Suppressor macrophage treated with lipopolysaccharide for 1 hour (primary cell): ENCODE measurements at places on chromosomes 13 and 19.
A peak's percentile ranks its signal among the peaks of the same experiment; 100 is the strongest.

DNA sequence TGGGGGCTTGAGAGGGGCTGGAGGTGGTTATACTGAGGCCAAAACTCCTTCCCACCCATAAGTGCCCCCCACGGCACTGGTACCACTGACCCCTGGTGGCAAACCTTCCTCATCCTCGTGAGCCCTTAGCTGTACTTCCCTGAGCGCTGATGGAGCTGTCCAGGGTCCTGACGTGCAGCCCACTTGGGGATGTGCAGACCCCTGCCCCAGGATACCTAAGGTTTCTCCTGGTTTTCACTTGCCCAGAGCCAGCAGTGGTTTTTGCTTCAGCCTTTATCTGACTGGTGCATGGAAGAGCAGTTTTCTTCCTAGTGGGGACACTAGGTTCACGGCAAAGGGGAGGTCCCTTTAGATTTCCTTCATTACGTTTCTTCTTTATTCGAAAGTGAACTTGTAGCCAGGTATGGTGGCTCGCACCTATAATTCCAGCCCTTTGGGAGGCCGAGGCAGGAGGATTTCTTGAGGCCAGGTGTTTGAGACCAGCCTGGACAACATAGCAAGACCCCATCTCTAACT lies 28.7 kb upstream of the KCTD15 start:
- DNase-seq: peak; percentile 42

DNA sequence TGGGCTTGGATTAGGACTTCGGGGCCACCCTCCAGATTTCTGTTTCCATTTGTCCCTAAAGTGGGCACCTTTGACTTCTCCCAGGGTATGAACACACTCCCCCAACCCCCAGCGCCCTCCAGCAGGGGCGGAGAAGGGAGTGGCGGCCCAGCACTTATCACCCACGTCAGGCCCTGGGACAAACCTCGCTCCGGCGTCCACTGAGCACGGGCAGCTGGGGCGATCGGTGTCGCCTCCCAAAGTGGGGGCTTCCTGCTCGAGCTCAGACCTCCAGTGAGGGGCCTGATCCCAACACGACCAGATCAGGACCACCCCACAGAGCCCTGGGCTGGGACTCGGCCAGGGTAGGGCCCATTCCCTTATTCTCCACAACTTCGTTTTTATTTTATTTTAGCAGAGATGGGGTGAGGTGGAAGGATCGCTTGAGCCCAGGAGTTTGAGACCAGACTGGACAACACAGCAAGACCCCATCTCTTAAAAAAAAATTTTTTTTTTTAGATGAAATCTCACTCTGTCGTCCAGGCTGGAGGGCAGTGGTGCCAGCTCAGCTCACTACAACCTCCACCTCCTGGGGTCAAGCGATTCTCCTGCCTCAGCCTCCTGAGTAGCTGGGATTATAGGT lies 3.7 kb upstream of the TCF3 start:
- DNase-seq: no peak

DNA sequence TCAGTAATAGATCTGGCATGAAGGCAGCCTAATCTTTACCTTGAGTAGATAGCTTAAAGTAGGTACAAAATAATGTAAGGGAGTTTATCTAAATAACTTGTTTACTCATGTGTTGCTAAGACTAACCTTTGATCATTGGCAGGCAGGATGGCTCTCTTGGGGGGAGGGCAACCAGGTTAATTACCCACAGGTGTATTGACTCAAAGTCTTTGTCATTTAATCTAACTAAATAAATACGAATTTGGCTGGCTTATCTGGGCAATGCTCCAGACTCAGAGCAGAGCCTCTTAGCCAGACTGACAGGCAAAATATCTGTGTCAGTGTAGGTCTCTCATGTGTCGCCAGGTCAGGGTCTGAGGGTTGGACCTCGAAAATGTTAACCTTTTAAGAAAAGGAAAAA lies 283.4 kb upstream of the KLHL1 start:
- no peak for DNase-seq

DNA sequence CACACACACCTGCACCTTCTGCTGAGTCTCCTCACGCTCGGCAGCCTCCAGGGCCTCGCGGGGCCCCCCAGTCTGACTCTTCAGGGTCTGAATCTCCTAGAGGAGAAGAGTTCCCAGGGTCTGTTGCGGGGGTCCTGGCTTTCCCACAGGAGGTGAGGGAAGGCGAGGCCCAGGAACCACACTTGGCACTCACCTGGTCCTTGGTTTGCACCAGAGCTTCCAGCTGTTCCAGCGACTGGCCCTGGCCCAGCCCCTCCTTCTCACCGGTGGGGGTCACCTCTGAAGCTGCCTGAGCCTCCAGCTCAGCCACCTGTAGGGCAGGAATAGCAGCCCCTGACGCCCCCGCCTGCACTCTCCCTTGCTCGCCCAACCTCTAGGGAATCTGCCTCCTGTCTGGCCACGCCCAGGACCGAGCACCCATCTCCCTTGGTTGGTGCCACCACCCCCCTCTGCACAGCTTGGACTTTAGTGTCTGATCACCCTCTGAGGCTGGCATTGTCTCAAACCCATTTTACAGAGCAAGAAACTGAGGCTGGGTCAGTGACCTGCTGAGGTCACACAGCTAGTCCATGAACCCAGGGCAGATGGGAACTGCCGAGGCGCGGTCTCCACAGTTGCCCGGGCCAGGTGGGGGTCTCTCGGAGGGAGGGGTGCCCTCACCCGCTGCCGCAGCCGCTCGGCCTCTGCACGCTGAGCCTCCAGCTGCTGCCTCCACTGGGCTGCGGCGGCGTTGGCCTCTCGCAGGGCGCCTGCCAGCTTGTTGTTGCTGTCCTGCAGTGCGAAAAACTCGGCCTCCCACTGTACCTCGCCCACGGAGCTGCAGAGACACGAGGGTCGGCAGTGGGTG lies 9.5 kb downstream of the HOMER3 start:
- DNase-seq: no peak

- DNase-seq: peak; percentile 78
Observed at GRCh38 chr19:40155749-40156265, 35.4 kb upstream of the MAP3K10 start.

DNA sequence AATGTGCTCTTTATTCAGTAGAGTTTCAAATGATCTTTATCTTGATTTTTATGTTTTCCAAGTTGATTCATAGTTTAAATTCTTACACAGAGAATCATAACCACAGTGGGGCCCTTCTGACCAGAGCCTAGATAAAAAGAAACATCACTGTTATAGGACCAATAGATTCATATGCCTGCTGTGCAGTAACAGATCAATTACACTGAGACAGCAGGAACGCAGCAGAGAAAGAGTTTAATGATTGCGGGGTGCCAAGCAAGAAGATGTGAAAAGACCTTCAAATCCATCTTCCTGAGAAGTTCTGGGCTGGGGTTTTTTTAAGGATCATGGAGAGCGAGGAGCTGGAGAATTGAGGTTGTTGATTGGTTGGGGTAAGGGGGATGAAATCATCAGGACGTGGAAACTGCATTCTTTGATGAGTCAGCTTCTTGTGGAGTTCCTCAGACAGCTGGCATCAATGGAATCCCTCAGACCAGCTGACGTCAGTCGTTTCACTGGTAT lies 346.6 kb downstream of the TBC1D4 start:
- DNase-seq: no peak

GRCh38 chr19:51695088-51695487 lies 2.0 kb downstream of the SPACA6 start:
- no peak for DNase-seq

DNA sequence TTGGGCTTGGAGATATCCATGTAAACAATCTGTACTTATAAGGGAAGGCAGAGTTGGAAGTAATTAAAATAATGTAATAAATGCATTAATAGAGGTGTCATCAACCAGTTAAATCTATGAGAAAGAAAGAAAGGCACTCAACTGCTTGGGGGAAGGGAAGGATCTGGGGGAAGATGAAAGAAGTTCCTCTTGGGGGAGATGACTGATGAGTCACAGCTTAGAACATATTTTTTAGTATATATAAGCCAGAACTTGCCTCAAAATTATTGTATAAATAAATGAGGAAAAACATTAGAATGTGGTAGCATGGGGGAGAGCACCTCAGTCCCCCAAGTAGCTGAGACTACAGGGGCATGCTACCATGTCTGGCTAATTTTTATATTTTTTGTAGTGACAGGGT lies 205.8 kb downstream of the GGACT start:
- peak; percentile 57 for DNase-seq

DNA sequence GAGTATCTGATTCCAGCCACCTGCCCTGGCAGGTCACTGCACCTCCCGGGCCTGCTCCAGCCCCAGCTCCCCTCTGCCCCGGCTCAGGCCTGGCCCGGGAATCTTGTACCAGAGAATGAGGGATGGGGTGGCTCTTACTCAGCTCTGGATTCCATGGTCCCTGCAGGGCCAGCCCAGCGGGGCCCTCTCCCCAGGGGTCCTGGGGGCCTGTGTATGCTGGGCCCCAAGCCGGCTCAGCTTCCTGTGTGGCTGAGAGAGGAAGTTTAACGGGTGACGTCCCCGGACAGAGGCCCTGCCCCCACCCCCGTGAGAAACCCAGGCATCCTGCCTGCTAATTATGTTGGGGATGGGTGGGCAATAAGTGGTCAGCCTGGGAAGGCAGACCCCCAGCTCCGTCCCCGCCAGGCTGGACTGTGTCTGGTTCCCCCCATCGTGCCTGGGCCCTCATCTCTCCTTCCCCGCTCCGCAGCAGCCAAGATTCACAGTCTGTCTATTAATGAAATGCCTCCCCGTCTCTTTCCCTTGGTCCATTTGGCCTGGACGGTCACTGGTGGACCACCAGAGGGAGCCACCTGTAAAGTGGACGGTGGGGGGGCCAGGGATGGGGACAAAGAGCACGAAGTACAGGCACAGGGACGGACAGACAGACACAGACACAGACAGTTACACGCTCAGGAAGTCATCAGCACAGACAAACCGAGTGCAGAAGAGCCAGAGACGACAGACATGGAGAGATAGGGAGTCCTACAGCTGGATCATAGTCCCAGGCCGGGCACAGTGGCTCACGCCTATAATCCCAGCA lies at the start of gene DENND1C:
Gene DENND1C (minus strand): TSS at position 247 of the 802 bp plus-strand sequence. CDS start 92 bp downstream, at position 155.
- peak; percentile 51 for DNase-seq

DNA sequence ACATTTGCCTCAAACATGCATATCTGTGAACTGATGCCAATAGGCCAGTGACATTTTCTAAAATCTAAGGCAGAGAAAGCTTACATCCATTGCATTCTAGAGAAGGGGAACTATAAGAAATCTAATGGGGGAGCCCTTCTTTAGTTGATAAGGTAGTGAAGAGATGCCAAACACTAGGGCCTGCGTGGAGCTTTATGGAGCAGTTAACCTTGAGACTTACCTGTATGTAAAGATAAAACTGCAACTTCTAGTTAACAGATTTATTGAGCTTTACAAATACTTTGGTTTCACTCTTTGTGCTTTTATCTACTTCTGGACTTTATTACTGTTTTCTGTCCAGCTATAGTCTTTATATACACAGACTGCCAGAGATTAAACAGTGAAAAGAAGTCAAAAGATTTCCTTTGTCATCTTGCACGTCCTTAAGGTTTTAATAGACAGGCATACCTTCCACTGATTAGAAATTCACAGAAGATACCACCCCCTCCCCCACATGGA lies 457.6 kb downstream of the KLF12 start:
- DNase-seq: no peak

DNA sequence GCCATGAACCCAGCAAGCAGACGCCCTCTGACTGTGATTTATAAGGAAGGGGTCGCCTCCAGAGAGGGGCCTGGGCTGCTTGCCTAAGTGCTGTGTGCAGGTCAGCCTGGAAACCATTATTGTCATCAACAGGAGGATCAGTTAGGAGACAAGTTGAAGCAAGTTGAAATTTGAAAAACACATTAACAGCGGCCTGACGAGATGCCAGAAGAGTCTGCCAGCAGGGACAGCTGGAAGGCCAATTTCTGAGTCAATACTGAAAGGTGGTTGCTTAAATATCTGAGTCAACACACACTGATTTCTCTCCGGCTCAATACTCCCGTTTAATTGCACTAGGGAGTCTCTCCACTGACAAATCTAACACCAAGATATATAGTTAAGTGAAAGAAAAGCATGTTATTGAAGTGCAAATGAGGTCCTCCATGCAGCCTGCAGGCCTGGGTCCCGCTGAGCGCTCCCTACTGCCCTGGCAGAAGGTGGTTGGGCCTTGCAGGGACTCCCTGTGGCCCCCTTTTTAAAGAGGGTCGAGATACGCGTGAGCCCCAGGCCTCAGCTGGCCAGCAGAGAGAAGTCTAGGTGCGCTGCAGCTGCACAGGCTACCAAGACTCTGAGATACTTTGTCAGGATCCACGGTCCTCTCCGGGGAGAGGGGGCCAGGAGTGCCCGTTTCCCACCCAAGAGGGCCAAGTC lies 91.1 kb downstream of the RNASEH2B start:
- DNase-seq: no peak

DNA sequence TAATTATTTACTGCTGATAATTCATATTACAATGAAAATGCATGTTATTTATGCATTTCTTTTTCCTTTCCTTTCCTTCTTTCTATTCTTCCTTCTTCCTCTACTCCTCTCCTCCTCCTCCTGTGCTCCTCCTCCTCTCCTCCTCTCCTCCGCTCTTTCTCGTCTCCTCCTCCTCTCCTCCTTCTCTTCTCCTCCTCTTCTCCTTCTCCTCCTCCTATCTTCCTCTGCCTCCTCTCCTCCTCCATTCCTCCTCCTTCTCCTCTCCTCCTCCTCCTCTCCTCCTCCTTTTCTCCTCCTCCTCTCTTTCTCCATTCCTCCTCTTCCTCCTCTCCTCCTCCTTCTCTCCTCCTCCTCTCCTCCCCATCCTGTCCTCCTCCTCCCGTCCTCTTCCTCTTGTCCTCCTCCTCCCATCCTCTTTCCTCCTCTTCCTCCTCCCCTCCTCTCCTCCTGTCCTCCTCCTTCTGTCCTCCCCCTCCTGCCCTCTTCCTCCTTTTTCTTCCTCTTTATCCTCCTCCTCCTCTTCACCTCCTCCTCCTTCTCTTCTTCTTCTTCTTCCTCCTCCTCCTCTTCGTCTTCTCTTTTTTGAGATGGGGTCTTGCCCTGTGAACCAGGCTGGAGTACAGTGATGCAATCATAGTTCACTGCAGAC lies 14.7 kb downstream of the ADGRE2 start:
- DNase-seq: no peak

- DNase-seq: peak; percentile 76
Observed at GRCh38 chr19:49746206-49746958, 16.7 kb downstream of the TSKS start.

DNA sequence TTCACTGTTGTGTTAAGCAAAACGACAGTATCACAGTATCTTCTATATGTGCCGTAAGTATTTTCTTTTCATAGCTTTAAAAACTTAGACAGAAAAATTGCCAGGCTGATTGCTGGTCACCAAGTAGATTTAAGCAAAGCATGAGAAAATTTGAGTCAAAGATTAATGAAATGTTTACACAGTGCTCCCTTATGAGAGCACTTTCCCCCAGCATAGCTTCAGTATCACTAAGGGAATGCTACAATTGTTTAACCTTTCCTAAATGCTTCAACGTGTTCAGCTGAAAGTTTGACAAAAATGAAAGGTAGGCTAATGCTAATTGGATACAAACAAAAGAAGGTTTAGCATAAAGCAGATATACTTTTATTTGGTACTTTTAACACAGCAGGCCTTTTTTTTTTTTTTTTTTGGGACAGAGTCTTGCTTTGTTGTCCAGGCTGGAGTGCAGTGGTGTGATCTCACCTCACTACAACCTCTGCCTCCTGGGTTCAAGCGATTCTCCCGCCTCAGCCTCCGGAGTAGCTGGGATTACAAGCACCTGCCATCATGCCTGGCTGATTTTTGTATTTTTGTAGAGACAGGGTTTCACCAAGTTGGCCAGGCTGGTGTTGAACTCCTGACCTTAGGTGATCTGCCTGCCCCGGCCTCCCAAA lies 23.4 kb downstream of the PCCA start:
- DNase-seq: no peak

GRCh38 chr19:48900477-48901406 lies 630 bp downstream of the NUCB1 start:
- peak; percentile 61 for DNase-seq
